NCI-H774 (cell line): ENCODE measurements at places on chromosomes 1 and 21.

DNA sequence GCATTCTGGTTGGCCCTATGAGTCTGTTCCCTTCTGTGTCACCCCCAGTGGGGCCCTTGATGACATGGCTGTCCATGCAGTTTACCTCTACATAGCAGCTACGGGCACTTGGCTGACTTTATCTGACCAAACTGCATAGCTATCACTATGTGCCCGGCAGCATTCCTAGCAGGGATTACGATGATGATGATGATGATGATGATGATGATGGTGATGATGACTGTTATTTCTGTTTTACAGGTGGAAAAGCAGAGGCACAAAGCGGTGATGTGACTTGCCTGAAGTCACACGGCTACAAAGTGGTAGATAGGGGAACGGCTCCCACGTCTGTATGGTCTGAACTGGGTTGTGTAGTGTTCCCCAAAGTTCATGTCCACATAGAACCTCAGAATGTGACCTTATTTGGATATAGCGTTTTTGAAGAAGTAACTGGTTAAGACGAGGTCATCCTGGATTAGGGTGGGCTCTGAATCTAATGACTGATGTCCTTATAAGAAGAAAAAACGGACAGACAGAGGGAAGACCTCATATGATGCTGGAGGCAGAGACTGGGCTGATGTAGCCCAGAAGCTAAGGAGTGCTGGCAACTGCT, 57.6 kb downstream of the RUNX1 start:
- DNase-seq: no peak

- DNase-seq: no peak
These were observed 24.4 kb upstream of the PTPRF start for GRCh38 chr1:43506233-43506632.

DNA sequence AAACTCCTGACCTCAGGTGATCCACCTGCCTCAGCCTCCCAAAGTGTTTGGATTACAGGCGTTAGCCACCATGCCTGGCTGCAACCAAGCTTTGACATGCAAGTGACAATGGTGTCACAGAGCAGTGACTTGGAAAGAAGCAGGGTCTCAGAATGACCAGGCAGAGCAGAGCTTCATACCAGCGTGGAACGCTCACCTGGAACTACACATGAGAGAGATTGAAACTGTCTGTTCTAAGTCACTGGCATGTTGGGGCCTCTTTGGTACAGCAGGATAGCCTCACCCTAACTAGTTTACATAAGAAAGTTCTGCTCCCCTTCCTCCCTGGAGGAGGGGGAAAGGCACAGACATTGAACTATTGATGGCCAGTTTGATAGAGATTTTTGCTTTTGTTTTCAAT, 47.5 kb upstream of the ITPKB start:
- DNase-seq: no peak

DNA sequence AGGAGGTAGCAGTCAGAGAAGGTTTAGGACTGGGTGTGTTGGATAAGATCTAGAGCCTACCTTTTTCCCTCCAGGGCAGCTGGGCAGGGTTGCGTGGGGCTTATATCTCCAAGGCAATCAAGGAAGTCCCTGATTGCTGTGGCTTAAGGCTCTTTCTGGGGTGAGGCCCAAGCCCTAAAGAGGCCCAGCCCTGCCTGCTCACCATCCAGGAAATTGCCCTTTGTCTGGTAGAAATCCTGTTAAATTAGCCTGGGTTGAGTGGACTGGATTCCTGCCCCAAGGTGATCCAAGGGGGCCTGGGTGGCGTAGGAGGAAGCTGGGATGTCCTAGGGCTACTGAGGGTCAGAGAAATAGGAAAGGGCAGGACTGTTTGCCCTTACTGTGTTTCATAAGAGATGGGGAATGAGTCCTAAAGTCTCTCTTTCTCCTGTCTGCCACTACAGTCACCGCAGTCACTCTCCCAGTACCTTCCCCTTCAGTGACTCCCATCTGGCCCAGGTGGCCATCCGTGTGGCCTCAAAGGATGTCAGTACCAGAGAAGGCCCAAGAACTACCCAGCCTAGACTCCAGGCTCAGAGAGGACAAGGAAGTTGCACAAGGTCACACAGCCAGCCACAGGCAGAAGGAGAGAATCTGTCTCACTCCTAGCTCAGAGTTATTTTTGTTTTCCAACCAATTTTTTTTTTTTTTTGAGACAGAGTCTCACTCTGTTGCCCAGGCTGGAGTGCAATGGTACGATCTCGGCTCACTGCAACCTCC, 25.8 kb downstream of the MFSD2A start:
- no peak for DNase-seq

- DNase-seq: no peak
These were observed 143.2 kb upstream of the CSF3R start for GRCh38 chr1:36625935-36626310.

GRCh38 chr1:198500096-198500495, 40.4 kb downstream of the ATP6V1G3 start:
- DNase-seq: no peak
